ENCODE measurements at places on chromosomes 1 and 21. TPM values are rescaled to one million over a fixed set of nuclear protein-coding genes. Genes with fewer than 3 reads are reported as not detected.

GRCh38 chr1:114756009-114756892 is 1.5 kb downstream of the CSDE1 start:
- no peak for DNase-seq

DNA sequence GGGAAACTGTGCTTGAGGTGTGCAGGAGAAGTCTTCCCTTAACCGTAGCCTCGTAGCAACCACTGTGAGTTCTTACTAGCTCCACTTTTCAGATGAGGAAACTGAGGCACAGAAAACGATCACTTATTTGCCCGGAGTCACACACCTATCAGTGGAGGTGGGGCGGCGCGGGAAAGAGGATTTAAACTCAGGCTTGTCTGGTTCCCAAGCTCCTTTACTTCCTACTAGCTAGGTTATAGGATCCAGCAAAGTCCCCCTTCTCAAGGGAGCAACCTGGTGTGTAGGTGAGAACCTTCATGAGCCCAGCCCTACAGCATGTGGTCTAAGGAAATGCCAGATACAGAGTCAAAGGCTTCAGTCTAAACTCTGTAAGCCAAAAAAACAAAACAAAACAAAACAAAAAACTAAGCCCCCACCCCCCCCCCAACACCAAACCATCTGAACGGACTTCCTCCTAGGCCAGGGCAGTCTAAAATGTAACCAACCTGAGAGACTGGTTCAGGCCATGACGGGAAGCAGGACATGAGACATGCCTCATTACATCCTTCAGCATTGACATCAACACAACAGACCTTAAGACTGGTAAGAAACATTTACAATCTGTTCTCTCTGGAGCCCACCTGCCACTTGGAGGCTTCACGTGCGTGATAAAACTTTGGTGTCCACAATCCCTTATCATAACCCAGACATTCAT is 709 bp upstream of the FBXO42 start:
- no peak for DNase-seq

Gene JAM2
- total RNA-seq = 35.9 TPM

Gene PGLYRP3
- not detected for total RNA-seq

Gene GPR25
- total RNA-seq = not detected

All from left cardiac atrium (tissue), 4 donors.